ENCODE measurements at places on chromosomes 3 and 15. TPM values are rescaled to one million over a fixed set of nuclear protein-coding genes. Genes with fewer than 3 reads are reported as not detected.

DNA sequence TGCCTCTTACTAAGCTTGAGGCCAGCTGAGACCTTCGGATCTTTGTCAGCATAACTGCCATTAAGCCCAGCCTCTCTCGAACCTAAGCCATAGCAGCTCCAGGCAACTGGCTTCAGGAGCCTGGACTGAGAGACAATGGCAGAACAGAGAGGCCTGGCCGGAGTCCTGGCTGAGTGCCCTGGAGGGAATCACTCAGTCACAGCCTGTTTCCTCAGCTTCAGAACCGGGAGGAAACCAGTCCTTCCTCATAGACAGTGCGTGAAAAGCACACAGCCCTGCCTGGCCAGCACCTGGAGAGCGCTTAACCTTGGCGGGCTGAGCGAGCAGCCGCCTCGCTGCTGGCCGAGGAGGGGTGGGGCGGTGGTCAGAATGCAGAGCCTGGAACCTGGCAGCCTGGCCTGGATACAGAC, 21.6 kb downstream of the RNU5B-1 start:
- DNase-seq, result peak; percentile 57

DNA sequence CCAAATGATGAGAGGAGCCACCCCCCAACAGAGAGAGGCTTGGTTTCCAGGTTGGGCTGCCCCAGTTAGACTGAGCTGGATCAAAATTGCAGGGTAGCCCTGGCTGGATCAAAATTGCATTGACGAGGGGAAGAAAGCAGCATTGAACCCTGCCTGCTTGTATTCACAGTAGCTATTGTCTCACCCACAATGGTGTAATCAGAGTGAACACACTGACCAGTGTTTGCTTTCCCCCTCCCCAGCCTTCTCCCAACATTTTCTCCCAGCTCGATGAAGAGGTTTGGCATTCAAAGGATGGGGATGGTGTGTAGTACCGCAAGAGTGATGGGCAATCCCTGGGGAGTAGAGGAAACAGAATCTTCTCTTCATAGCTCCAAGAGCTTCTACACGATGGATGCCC, 223.8 kb downstream of the ADAMTS9 start:
- DNase-seq, result no peak

Gene HGD
- total RNA-seq, result not detected

- DNase-seq, result no peak
Measured at GRCh38 chr15:78854833-78855372, 17.8 kb upstream of the MORF4L1 start.

DNA sequence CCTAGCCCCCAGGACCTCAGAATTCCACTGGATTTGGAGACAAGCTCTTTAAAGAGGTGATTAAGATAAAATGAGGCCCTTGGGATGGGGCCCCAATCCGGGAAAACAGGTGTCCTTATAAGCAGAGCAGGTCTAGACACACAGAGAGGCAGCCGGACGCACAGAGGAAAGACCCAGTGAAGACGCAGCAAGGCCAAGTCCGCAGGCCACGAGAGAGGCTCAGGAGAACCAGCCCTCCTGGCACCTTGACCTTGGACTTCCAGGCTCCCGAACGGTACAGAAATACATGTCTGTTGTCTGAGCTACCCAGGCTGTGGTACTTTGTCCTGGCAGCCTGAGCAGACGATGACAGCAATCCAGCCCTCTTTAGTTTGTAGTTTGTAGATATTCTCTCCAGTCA, 324.5 kb downstream of the OCA2 start:
- no peak for DNase-seq

DNA sequence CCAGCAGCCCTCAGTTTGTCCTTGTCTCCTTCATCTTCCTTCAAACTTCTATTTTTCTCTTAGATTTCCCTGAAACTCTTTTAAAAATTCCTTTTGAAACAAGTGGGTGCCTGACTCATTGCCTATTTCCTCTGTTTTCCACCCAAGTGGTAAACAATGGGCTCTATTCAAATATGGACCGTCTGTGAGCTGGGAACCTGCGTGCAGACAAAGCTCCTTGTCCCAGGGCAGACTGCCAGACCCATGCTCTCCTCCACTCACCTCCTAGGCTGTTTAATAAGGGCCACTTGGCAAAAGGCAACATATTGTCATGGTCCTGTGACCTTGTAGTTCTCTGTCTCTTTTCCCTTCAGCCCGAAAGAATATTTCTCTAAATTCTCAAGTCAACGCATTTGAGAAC, 332.7 kb upstream of the THBS1 start:
- peak; percentile 36 for DNase-seq

DNA sequence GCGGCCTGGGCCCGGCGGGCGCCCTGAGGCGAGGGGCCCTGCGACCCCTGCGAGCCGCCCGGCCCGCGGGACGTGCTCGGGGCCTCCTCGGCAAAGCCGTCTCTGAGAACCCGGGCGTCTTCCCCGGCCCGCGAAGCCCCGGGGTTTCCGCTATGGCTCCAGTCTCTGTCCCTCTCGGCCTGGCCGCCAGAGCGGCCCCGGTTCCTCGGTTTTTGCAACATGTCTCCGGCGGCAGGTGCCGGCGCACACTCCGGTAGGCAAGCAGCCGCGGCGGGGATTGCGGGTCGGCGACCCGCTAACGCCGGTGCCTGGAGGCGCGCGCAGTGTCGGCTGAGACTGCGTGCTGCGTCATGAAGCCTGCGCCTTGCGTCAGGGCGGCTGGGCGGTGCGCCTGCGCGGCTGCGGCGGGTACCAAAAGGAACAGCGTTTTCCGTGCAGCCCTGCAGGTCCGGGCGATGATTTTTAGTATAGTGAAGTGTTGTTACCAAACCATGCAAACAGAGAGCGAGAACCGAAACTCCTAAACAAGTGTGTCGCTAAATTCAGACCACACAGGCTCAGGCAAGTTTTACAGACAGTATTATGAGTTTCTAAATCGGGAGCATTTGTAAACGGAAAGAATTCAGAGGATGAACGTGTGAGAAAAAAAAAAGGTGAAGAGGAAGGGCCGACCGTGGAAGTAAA, at the start of gene NSMCE3:
Gene NSMCE3, minus strand, starts transcription at position 338 of the 684 bp plus-strand sequence. Its CDS starts 117 bp downstream, at position 221.
- peak; percentile 94 for DNase-seq

Gene PPP1R14D
- not detected for total RNA-seq

Gene ZNF445
- total RNA-seq, result 13.5 TPM

DNA sequence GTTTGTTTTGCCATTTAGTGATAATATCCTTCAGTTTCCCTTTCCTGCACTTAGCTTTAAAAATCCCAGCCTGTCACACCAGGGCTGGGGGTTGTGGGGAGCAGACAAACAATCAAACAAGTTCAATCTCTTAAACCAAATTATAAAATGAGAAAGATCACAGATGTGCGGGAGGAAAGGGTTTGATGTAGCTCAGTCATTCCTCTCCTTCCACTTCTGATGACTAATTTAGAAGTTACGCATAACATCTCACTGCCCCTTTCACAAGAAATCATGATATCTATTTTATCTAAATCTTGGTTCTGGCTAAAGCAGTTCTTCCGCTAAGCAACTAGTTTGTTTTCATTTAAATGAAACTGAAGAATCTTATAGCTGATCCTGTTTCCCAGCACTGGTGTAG, 34.1 kb upstream of the ATG7 start:
- no peak for DNase-seq

GRCh38 chr3:4986175-4986781, 7.0 kb downstream of the BHLHE40 start:
- no peak for DNase-seq

- DNase-seq, result no peak
Measured at GRCh38 chr3:62027241-62027640, 346.1 kb downstream of the FEZF2 start.
